ENCODE measurements at places on chromosomes 7 and 10. TPM values are rescaled to one million over a fixed set of nuclear protein-coding genes. Genes with fewer than 3 reads are reported as not detected.

CEP55 gene
- 8.0 TPM for total RNA-seq

GRCh38 chr10:42924484-42924883, 141.9 kb downstream of the BMS1 start:
- no peak for DNase-seq

DNA sequence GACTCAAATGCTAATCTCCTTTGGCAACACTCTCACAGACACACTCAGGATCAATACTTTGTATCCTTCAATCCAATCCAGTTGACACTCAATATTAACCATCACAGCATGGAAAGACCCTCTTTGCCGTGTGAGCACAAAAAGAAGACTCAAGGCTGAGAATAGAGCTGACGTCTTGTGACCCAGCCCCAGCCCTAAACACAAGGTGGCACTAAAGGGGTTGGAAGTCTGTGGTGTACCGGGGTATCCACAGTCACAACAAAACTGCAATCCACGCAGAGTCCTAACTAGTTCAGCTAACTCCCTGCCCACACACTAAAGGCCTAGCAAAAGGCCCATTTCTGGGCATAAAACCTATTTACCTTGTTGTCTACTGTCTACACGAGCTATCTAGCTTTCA, 200.1 kb downstream of the ACTR3B start:
- DNase-seq = no peak

ZNF503 gene
- total RNA-seq = 0.27 TPM

VSTM2A gene
- not detected for total RNA-seq

GRCh38 chr10:3469639-3470020, 297.0 kb upstream of the PITRM1 start:
- DNase-seq = no peak

GRCh38 chr7:47574482-47575329, 7.2 kb downstream of the TNS3 start:
- DNase-seq = no peak

- DNase-seq = no peak
These were observed 7.2 kb upstream of the DMBT1 start for GRCh38 chr10:122553341-122553740.

DNA sequence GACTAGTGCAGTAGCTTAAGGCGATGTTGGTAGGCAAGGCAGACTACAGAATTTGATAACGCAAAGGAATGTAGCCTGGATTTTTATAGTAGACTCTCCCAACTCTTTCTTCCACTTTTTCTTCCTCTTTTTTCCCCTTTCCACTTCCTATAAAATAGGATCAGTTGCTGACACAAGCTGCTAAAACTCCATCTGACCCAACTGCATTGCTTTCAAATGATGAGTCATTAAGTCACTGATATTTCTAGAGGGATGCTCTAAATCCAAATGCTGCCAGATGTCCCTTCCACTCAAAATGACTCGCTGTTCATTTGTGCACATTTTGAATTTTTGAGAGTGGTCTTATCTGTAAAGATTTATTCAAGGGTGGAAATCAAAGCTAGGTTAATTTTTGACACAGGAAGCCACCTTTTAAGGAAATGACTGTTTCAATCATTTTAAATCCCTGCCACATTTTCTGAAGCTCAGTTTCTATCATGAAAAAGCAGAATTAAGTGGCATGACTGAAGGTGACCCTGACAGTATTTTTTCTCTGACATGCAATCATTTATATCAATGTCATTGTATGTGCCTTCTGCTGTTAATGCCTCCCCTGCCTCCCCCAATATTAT, 25.8 kb upstream of the SFMBT2 start:
- no peak for DNase-seq

DNA sequence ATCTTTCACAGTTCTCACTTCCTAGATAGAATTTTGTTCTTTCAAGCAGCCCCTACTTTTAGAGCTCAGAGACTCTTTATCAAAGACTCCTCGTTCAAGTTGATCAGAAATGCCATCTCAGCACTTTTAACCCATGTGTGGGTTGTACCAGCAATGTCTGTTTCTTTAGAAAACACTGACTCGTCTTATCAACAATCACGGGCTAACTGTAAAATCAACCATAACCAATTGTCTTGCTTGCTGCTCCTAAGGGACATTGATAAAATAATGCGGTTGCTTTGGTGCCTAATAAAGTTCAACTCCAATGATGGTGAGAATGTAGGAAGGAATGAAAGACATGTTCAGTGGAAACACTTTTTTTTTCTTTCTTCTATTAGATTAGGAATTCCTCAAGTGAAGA, 12.9 kb upstream of the CDK6 start:
- DNase-seq = no peak

GRCh38 chr7:116591202-116592040, 66.6 kb downstream of the CAV1 start:
- no peak for DNase-seq

GRCh38 chr10:97497572-97498075, 598 bp downstream of the MMS19 start:
- DNase-seq = peak; percentile 60

- no peak for DNase-seq
These were observed 52.3 kb upstream of the PRR15 start for GRCh38 chr7:29511337-29511736.

GRCh38 chr7:27248911-27249723, 6.5 kb downstream of the EVX1 start:
- DNase-seq = no peak

- DNase-seq = peak; percentile 7
These were observed 90.4 kb downstream of the SPAG6 start for GRCh38 chr10:22435650-22436049.

DNA sequence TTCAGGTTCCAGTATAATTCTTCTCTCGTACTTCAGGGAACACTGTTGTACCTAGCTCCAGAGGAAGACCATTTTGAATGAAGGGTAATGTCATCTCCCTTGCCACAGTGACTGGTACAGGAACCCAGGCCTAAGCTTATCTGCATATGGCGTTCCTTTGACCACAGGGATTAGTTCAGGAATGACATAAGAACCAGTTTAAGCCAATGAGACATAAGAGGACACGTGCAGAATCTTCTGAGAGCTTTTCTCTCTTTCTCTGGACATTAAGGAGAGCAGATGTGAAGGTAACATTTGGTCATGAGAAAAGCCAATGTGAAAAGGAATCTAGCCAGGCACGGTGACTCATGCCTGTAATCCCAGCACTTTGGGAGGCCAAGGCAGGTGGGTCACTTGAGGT, 21.8 kb upstream of the HIBADH start:
- DNase-seq = no peak

DNA sequence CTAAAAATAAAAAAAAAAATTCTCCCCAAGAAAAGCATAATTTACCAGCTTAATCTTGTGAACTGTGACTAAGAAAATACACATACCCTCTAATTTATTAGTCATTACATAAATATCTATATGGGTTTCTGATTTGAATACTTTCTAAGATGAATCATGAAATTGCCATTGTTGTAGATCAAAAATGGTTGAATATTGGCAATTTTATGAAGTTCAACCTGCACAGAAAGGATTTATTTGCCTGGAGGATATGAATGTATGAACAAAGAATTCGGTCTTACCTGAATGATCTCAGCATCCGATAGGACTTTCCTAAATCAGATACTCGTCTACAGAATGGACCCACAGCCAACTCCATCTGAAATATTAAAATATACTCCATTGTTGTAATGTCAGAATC, 61.5 kb downstream of the HBP1 start:
- DNase-seq = no peak

GRCh38 chr7:138166681-138167080, 90.4 kb downstream of the AKR1D1 start:
- no peak for DNase-seq

DNA sequence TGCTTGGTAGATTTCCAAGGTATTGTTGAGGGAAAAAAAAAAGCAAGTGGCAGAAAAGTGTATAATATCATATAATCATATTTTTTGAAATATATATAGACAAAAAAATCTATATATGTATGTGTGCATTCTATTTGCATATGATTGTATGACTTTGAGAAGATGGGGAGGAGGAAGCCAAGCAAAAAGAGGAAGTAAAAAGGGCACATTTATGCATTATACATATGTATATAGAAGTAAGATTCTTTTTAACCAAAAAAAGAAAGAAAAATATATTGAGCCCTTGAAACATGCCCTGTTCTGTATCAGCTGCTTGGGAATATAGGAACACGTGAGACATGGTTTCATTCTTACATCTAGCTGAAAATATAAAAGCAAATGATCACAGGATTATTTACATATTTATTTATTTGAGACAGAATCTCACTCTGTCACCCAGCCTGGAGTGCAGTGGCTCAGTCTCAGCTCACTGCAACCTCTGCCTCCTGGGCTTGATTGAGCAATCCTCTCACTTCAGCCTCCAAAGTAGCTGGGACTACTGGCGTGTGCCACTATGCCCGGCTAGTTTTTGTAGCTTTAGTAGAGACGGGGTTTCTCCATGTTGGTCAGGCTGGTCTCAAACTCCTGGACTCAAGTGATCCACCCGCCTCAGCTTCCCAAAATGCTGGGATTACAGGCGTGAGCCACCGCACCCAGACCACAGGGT, 18.0 kb upstream of the SLF2 start:
- no peak for DNase-seq

DNA sequence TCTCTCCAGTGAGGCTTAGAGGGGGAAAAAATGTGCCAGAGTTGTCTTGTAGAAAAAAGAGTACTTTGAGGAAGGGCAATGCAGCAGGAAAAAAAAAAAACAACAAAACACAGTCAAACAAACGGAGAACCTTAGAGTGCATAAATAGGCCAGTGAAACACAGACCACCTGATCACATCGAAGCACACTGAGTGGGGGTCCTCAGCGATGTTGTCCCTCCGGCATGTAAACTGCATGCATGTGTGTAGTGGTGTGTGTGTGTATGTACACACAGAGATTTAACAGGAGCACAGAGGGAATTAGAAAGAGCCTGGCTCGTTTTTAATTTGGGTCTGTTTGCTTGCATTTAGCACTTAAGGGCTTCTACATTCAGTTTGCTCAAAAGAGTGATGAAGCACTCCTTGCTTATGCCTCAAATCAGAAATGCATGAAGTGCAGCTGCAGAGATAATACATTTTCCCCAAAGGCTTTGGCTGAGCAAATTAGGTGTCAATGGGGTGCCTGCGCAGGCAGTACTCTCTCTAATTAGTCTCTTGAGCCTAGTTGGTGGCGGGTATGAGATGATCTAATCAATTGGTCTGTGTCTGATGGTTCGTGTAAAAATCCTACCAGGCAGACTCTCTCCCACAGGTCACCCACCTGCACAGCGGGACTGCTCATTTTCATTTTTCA, 62.7 kb upstream of the FZD1 start:
- no peak for DNase-seq

GRCh38 chr7:131424219-131424822, 96.6 kb downstream of the MKLN1 start:
- DNase-seq = no peak

- DNase-seq = no peak
These were observed 88.4 kb downstream of the TACC2 start for GRCh38 chr10:122077311-122077875.

DNA sequence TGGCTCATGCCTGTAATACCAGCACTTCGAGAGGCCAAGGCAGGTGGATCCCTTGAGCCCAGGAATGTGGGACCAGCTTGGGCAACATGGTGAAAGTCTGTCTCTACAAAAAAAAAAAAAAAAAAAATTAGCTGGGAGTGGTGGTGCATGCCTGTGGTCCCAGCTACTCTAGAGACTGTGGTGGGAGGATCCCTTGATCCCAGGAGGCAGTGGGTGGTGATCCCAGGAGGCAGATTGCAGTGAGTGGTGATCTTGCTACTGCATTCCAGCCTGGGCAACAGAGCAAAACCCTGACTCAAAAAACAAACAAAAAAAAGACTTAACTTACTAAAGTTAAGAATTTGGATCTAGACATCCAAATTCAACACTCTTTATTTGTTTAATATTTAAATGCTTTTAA, 10.2 kb upstream of the ADO start:
- DNase-seq = no peak

DNA sequence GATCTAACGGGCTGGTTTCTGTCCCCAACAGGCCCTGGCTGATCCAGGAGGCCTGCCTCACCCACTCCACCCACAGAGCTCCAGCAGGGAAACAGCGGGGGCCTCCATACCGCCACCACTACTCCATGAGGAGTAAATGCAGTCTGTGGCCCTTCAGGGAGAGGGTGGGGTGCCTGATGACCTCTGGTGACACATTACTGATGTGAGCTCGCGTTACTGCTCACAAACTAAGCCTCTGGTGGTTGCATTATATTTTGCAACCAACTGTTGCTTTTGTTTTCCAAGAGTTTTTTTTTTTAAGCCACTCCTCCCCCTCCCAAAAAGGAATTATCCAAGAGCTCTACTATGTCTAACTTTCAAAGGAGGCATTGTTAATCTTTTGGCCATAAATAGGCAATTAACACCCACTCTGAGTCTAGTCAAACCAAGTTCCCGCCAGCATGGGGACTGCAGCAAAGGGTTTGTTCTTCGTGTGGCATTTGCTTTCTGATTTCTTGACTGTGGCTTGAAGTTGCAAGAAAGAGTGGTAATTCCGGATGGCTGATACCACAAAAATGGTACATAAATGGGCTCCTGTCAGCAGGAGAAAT, 72.6 kb downstream of the FAM53B start:
- no peak for DNase-seq

TDRD1 gene
- total RNA-seq = 0.48 TPM

GRCh38 chr7:1939434-1940401, 269.6 kb downstream of the ELFN1 start:
- DNase-seq = peak; percentile 41

DNA sequence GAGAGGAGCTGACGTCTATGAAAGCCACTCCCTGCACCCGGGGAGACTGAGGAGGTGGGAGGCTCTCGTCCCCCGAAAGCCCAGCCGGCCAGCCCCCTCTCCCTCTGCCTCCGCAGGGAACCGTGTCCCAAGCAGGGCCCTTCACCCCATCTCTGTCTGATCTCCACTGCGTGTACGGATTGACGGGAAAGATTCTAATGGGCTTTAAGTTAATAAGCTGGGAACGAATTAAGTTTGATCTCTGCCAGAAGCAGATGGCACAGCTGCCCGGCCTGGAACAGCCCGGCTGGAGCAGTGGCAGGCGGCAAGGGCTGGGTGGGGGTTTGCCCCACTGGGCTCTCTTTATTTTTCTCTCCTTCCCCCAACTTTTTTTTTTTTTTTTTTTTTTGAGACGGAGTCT, 6.1 kb upstream of the SLC29A4 start:
- DNase-seq = no peak

GRID1 gene
- total RNA-seq = not detected

- DNase-seq = no peak
These were observed 76.5 kb downstream of the JAZF1 start for GRCh38 chr7:28104041-28104541.

DNA sequence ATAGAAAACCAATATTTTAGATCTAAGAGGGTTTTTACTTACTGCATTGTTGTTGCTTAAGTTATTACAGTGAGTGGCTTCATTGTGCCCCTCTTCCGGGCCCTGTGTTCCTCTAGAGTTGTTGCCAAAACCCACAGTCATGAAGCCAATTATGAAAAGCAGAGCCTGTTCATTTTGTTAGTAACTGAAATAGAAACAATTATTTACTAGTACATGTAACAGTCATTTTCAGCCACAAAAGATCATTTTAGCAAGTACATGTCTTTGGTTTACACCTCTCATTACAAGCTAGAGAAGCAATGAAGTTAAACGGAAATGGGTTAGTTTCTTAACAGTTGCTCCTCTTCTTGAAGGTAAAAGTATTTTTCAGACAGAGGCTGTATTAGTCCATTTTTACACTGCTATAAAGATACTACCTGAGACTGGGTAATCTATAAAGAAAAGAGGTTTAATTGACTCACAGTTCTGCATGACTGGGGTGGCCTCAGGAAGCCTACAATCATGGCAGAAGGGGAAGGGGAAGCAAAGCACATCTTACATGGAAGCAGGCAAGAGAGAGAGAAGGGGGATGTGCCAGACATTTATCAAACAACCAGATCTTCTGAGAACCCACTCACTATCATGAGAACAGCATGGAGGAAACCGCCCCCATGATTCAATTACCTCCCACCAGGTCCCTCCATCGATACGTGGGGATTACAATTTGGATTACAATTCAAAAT, 380.5 kb downstream of the SFMBT2 start:
- DNase-seq = no peak
